Muscle of back (tissue), 13 donors: ENCODE measurements at places on chromosomes 3 and 15. TPM values are rescaled to one million over a fixed set of nuclear protein-coding genes. Genes with fewer than 3 reads are reported as not detected.

MOBP gene
- 0.03 TPM for polyA plus RNA-seq

DNA sequence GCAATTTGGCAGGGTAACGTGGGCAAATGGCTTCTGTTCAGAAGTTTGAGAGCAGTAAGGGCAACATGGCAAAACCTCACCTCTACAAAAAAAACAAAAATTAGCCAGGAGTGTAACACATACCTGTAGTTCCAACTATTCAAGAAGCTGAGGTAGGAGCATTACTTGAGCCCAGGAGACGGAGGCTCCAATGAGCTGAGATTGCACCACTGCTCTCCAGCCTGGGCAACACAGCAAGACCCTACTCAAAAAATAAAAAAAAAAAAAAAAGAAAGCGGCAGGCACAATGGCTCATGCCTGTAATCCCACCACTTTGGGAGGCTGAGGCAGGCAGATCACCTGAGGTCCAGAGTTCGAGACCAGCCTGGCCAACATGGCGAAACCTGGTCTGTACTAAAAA, 5.9 kb upstream of the INO80 start:
- DNase-seq: no peak

DNA sequence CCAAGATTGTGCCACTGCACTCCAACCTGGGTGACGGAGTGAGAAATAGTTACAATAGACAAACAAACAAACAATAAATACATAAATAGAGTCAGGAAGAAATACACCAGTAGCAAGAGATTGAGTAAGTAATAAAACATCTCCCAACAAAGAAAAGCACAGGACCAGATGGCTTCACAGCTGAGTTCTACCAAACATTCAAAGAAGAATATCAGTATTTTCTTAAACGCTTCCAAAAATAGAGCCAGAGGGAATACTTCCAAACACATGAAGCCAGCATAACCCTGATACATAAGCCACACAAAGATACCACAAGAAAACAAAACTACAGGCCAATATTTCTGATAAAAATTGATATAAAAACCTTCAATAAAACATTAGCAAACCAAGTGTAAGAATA, 30.7 kb upstream of the IGSF10 start:
- DNase-seq: no peak

GRCh38 chr3:196625331-196625730, 14.2 kb upstream of the NRROS start:
- no peak for DNase-seq

DNA sequence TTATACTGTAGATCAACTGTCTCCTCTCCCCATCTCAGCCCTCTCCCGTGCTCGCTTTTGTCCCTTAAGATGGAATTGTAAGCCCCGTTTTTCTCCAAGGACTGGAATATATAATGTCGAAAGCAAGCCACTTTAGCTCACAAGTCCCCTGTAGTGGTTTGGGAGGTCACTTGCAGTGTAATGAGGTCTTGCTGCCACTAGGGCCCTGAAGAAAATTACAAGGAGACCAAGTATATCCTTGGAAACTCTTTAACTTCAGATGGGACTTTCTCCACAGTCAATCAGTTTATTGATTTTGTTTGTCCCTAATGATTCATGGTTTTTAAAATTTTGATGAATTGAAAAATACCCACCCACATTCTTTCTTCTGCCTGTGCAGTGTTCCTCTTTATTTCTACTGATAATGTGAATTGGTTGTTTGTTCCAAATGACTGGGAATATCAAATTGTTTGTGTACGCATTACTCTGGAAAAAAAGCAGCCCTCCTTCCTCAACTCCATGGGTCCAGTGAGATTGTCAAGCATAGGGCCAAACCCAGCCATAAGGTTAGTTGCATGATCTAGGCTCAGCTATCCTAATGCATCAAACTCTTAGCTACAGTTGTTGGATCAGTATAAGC, 294.8 kb downstream of the MCTP2 start:
- no peak for DNase-seq

SSUH2 gene
- polyA plus RNA-seq: 3.5 TPM

PAK6 gene
- polyA plus RNA-seq: 0.50 TPM

DNA sequence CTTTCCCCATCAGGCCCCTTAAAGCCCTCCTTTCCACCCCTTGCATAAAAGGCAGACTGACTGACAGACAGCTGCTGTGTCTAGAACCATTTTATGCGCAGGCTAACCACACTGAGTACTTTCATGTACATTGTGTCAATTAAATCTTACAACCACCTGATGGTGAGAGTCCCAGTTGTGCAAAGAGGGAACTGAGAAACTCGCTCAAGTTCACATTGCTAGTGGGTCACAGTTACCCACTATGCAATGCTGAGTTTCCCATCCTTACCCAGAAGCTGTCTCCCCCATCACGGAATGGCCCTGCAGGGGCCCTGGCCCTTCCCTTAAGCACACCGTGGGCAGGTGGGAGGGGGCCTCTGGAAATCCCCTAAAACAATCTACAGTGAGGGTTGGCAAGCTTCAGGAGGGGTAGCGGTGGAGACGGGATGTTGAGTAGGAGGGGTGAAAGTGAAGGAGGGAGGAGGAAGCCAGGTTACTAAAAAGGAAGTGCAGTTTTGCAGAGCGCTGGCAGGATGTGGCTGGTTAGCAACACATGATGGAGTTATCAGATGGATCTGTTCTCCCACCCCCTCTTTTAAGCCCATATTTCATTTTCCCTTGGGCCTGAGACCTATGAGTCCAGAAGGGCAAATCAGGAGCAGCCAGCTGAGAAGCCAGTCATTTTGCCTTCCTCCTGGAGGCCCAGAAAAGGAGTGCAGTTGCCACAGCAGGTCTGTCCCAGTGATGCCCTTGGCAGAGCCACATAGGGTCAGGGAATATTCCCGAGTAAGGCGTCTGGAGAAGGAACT, 30.0 kb downstream of the STARD5 start:
- DNase-seq: peak; percentile 47

CACNA2D2 gene
- polyA plus RNA-seq: 7.0 TPM
